ENCODE measurements at places on chromosomes 7 and 10.

DNA sequence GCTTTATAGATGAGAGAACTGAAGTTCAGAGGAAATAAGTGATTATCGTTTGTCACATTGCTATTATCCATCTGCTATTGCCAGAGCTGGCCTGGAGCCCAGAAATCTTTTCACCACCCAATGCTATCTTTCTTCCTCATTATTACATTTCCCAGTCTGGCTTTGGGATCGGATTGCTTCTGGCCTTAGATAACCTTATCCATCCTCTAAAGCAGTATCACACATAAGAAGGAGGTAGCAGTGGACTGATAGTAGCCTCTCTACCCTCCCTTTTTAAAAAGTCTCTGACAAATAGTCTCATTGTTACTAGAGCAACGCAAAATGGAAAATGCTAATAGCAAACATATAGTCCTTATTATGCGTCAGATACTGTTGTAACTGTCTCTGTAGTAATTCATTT is 1.3 kb upstream of the CLDN12 start:
- DNase-seq, result peak; percentile 81

DNA sequence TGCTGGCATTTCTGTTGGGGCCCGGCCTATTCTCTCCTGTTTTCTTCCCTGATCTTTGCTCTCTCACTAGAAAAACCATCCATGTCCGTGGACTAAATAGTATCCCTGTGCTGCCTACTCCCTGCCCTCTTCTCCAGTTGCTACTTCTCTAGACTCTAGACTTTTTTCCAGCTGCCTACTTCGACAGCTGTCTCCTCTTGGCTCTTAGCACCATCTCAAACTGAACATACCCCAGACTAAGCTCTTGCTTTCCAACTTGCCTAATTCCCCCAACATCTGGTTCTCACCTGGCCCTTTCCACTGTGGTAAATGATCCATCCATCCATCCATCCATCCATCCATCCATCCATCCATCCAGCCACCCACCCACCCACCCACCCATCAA is 19.5 kb downstream of the ADCYAP1R1 start:
- no peak for DNase-seq

DNA sequence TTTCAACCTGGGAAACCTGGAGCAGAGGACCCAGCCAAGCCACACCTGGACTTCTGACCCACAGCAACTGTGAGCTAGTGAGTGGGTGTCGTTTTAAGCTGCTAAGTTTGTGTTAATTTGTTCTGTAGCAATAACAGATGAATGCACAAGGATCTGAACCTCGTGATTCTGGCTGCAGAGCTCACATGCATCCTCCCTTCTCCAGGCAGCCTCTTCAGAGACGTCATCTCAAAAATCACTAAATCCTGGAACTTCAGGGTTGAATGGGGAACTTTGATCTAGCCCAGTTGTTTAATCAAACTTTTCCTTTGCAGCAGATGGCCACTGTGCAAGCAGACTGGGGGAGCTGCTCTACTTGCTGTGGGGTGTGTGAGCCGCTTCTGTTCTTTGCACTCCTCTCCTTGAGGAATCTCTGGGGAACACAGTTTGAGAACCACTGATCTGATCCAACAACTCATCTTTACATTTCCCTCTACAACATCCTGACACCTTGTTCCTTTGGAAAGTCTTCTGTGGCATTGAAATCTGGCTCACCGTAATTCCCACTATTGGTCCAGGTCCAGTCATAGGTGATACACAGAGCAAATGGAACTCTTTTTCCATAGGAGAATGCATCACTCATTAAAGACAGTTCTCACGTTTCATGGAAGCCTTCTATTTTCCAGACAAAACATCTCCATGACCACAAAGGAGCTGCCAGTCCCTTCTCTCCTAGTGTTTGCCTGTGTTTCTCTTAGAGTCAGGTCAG is 90.3 kb downstream of the CHN2 start:
- DNase-seq, result no peak

DNA sequence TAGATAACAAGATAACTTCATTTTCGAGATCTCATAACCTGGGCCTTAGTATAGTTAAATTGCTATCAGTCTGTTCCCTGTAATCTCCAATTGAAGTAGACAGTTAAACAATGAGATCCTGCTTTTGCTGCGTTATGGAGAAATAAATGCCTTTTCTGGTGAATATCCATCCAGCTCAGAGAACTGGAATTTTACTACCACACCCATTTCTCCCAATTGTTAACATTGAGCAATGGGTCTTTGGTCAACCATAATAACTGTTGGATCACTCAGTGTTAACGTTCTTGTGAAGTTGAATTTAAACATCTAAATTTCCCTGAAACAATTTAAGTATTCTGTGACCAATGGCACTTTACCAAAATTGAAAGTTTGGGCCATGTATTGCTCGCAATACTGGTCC is 3.0 kb downstream of the CALU start:
- DNase-seq, result peak; percentile 63

GRCh38 chr10:104515678-104516199 is 125.4 kb upstream of the SORCS3 start:
- DNase-seq, result no peak
